ENCODE measurements at places on chromosomes 6 and 20.
A peak's percentile ranks its signal among the peaks of the same experiment; 100 is the strongest.

DNA sequence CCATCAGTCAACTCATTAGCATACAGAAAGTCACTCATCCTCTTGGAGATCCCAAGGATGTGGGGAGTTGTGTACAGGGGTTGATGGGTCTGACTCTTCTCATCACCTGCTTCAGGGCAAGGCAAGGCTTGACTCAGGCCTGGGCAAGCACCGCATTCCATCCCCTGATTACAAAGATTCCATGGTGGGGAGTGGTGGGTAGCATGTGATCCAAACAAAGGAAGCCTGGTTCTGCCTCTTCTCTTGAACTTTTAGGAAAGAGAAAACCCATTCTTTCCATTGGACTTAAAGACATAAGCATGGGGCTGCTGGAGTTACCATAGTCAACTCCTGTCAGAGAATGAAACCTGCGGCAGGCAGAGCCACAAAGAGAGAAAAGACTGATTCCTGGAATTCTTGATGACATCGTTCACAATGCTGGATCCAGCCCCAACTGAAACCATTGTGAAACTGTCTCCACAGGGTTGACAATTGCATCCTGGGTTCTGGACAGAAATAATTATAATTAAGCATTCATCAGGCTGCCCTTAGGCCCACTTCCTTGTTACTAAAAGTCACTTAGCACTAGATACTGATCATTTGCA is 235.8 kb upstream of the KCNG1 start:
- DNase-seq, result no peak

- no peak for DNase-seq
Observed at GRCh38 chr6:34553750-34554149, 2.4 kb downstream of the SPDEF start.

DNA sequence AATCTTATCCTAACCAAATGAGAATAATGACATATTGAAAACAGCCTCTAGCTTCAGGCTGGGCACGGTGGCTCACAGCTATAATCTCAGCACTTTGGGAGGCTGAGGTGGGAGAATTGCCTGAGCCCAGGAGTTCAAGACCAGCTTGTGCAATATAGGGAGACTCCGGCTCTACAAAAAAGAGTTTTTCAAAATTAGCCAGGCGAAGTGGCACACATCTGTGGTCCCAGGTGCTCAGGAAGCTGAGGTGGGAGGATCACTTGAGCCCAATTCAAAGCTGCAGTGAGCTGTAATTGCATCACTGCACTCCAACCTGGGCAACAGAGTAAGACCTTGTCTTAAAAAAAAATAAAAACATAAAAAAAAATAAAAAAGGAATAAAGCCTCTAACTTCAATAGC is 4.7 kb downstream of the TUBB2A start:
- no peak for DNase-seq

DNA sequence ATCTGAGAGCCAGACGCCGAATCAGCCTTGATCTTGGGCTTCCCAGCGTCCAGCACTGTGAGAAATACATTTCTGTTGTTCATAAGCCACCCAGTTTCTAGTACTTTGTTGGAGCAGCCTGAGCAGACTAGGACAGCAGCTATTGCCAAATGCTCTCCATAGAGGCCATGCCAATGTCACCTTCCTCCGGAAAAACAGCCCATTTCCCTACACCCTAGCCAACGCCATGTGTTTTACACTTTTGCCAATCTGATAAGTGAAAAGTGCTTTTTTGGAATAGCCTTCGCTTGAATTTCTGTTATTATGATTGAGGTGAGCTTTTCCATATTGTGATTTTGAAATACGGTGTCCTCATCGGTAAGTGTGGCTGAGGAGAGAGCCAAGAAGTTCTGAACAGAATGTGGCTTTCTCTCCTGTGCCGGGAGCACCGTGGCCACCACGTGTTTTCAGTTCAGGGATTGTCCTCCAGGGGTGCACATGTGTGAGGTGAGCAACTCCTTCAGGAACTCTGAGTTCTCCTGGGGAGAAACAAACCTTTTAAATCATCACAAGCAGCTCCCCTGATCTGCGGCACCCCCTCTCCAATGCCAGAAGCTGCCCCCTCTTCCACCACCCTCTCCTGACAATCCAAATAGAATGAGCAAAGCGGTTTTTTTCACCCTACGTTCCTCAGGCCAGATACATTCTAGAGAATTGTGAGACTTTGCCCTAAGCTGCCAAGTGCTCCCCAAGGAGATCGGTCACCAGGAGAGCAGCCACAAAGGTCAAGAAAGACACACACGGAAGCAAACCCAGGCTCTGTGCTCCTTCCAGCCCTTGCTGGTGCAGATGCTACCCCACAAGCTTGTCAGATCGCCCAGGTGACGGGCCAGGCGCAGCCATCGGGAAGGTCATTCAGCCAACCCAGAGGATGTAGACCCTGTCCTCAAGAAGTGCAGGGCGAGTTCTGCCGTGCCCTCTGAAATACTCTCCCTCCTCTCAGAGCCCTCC is 36.0 kb downstream of the TAF8 start:
- DNase-seq, result no peak

DNA sequence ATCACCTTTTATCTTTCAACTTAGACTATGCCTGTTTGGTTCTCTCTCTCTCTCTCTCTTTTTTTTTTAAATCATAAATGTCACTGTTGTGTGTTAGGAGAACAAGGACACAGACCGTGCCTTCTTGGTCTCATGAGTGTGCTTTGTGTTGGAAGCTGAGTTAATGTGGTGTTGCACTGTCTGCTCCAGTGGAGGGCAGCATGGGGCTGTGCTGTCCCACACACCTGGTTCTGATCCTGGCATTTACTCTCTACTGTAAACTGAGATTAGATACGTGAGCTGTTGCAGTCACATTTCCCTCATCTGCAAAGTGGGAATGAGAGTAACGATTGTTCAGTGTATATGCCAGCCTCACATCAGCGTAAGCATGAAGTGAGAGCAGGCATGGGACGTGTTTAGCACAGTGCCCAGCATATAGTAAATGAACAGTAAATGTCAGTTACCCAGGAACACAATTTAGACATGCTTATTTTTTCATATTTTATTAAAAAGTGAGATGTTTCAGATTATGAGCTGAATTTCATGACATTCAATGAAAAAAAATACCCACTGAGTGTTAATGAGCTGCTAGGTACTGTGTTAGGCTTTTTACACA is 161.1 kb downstream of the FARS2 start:
- DNase-seq, result peak; percentile 5

- no peak for DNase-seq
Observed at GRCh38 chr6:147057188-147057587, 147.0 kb upstream of the STXBP5 start.

DNA sequence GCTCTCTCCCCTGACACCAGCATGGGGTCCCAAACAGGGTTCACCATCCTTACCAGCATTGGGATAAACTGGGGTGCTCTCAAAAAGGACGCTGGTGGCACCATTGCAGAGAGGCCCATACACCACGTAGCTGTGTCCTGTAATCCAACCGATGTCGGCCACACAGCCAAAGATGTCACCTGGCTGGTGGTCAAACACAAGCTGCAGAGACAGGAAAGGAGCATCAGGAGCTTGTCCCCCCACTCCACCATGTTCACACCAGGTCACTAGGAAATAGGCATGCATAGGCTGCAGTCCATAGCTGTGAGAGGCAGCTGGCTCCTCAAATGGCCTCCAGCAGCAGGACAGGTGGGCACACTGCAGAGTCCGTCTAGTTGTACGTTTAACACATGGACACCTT is 28.8 kb upstream of the APMAP start:
- DNase-seq, result no peak

- DNase-seq, result no peak
Observed at GRCh38 chr20:37229357-37229756, 32.3 kb downstream of the GHRH start.

DNA sequence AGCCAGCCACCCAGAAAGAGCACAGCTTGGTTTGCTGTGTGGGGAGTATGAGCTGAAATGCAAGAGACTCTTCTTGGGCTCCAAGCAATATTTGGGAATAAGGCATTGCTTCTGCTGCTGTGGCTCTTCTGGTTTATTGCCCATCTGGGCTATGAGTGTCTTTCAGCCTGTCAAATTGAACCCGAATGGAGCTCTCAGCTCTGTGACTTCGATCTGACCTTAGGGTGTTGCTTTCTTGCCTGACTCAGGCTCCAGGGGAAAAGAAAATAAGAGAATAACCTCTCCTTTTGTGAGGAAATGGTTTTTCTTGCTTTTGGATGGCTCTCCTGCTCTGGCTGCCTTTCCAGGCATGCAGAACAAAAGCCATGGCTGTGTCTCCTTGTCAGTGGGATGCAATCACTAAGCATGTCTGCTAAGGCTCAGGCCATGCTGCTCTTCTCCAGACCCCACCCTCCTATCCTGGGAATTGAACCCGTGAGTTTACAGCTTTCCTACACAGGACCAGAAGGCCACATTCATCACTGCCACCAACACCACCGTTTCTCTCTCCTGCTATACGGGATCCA is 169.4 kb upstream of the JAG1 start:
- no peak for DNase-seq

- no peak for DNase-seq
Observed at GRCh38 chr6:35489066-35489465, 7.8 kb downstream of the TEAD3 start.

DNA sequence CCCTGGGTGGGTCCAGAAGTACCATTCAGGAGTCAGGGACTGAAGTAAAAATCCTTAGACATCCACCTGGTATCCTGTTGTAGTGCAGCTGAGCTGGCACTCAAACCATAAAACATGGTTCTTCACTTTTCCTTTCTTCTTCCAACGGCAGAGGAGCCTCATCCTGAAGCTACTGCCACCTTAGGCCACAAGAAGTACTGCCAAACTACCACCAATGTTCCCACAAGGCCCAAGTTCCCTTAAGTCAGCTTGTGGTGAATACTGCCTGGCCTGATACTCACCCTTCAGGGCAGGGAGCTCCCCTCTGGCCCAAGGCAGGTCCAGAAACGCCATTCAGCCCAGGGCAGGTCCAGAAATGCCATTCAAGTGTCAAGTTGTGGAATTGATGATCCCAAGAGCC is 1053.4 kb upstream of the CITED2 start:
- DNase-seq, result no peak

- no peak for DNase-seq
Observed at GRCh38 chr6:21166754-21167153, 426.8 kb upstream of the SOX4 start.

- DNase-seq, result no peak
Observed at GRCh38 chr6:135025775-135026174, 28.8 kb downstream of the HBS1L start.

- no peak for DNase-seq
Observed at GRCh38 chr20:13659288-13659687, 20.6 kb upstream of the TASP1 start.

- DNase-seq, result no peak
Observed at GRCh38 chr6:12345694-12346058, 55.5 kb downstream of the EDN1 start.

GRCh38 chr20:36154700-36155628 is at the start of gene EPB41L1:
EPB41L1 (plus strand) TSS chr20:36154740; CDS start chr20:36173778, 19,038 bp downstream.
- DNase-seq, result no peak

DNA sequence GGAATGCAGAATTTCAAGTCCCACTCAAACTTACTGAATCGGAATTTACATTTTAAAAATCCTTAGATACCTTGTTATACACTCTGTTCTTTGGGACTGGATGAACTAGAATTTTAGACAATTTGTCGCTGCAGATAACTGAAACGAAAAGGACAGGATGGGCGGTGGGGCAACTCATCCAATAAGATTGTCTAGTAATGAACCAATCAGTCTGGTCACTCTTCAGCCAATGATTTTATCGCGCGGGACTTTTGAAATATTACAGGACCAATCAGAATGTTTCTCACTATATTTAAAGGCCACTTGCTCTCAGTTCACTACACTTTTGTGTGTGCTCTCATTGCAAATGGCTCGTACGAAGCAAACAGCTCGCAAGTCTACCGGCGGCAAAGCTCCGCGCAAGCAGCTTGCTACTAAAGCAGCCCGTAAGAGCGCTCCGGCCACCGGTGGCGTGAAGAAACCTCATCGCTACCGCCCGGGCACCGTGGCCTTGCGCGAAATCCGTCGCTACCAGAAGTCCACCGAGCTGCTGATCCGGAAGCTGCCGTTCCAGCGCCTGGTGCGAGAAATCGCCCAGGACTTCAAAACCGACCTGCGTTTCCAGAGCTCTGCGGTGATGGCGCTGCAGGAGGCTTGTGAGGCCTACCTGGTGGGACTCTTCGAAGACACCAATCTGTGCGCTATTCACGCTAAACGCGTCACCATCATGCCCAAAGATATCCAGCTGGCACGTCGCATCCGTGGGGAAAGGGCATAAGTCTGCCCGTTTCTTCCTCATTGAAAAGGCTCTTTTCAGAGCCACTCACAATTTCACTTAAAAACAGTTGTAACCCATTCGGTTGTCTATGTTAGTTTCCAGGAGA is 41.9 kb upstream of the HFE start:
- DNase-seq, result peak; percentile 98

DNA sequence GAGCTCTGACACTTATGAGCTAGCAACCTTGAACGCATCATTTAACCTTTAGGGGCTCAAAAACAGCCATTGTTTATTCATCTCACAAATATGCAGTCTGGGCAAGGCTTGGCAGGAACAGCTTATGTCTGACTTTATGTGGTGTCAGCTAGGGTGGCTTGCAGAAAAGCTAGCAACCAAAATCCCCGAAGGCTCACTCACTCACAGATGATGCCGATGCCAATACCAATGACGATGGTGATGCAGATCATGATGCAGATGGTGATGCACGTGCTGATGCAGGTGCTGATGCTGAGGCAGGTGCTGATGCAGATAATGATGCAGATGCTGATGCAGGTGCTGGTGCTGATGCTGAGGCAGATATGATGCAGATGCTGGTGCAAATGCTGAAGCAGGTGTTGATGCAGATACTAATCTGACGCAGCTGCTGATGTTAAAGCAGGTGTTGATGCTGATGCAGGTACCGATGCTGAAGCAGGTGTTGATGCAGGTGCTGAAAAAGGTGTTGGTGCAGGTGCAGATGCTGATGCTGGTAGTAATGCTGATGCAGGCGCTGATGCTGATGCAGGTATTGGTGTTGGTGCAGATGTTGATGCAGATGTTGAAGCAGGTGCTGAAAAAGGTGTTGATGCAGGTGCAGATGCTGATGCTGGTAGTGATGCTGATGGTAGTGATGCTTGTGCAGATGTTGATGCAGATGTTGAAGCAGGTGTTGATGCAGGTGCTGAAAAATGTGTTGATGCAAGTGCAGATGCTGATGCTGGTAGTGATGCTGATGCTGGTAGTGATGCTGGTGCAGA is 195.6 kb downstream of the NFATC2 start:
- DNase-seq, result no peak

- no peak for DNase-seq
Observed at GRCh38 chr6:25354078-25354932, 75.1 kb downstream of the CARMIL1 start.

DNA sequence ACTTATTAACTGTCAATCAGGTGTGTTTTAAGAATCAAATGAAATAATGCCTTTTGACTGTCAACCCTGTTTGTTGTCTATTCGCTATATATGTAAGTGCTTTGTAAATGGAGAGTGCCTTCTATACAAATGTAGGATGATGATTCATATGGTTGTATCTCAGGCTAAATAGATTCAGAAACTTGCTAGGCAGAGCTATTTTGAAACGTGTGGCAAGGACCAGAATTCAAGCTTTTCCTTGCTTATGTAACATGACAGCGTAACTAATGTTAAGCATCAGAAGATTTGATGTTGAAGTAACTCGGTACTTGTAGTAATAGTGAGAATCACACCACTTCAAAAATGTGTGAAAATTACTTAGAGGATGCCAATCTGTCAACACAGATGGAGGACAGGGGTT is 3.4 kb downstream of the OGFRL1 start:
- no peak for DNase-seq

GRCh38 chr6:10151144-10151915 is 263.5 kb downstream of the TFAP2A start:
- DNase-seq, result no peak

- DNase-seq, result no peak
Observed at GRCh38 chr20:48198929-48199451, 413.7 kb upstream of the SULF2 start.
